Occipital lobe (tissue), 3 donors: ENCODE measurements at places on chromosomes 7 and 10. TPM values are rescaled to one million over a fixed set of nuclear protein-coding genes. Genes with fewer than 3 reads are reported as not detected.

PTN gene
- total RNA-seq = 182 TPM

SEC31B gene
- total RNA-seq = 3.7 TPM

HGF gene
- total RNA-seq = 5.9 TPM

PRR15 gene
- total RNA-seq = not detected

ABI1 gene
- 65.7 TPM for total RNA-seq

SH2D4B gene
- total RNA-seq = 1.4 TPM

PHKG1 gene
- total RNA-seq = 3.6 TPM

TMEM213 gene
- not detected for total RNA-seq

SPDYE11 gene
- not detected for total RNA-seq

TEX36 gene
- total RNA-seq = not detected
